Calu3 (cell line): ENCODE measurements at places on chromosomes 6 and 20.

GRCh38 chr20:45863543-45864470 is 6.4 kb downstream of the ZSWIM3 start:
- no peak for DNase-seq

GRCh38 chr20:15774926-15775325 is 798.3 kb downstream of the KIF16B start:
- DNase-seq, result no peak

DNA sequence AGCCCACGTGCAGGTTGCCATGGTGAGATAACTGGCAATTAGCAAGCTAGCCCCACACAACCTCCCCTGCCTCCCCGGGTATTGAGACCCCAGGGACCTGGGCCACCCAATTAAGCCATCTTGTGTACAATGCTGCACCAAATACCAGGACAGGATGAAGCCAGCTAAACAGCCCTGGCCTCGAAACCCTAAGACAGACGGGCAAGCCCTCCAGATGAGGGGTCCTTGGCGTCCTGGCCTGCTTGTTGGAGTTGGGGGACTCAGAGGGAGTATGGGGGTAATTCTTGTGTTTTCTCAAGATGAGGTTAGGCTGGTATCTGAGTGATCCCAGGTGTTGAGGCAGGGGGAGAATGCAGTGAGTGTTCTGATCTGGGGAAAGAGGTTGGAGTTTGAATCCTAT is 8.8 kb upstream of the MAPRE1 start:
- no peak for DNase-seq

DNA sequence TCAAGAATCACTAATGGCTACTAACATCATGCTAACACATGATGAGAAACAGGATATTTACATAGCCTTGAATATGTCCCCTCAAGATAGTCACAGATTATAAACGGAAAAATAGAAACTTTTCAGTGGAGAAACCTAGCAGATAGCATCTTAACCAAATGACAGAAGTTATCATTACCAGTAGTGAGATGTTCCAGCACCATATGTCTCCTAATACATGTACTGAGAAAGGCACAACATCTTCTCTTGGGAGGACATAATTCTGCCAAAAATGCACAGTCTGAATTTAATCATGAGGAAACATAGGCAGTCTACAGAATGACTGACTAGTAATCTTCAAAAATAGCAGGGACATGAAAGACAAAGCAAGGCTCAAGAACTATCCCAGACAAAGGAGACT is 19.9 kb upstream of the PRIM2 start:
- no peak for DNase-seq

DNA sequence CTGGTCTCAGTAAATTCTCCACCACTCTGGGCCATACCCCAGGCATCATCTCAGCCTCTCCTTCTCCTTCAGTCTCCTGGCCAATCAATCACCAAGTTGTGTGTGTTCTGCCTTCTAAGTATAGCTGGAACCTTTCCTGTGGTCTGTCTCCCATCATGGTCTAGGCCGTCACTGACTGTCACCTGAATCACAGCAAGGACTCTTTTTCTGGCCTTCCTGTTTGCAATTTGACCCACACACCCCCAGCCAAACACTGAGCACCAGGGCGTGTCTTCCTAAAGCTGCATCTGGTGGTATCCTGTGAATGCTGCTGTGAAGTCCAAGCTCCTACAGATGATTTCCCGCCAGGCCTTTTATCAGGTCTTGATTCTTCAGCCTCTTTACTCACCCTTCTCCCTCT is 52.6 kb upstream of the PRELID3B start:
- DNase-seq, result no peak

GRCh38 chr6:39830444-39830843 is 38.3 kb downstream of the DAAM2 start:
- no peak for DNase-seq
